ENCODE measurements at places on chromosomes 7 and 10.

DNA sequence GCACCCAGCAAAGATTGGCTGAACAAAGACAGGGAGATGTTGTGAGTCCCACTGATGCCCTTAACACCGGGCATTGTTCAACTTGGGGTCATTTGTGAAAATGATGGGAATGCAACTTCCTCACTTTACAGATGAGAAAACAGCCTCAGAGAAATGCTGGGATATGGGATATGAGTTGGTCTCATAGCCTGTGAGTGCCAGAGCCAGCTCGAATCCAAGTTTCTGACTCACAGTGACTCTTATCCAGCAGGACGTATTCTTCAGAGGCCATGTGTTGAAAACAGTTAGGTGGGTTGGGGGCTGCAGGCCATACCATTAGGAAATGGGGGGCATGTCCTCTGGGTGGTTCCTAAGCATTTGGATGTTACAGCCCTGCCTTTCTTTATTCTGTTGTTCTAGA lies 45.2 kb downstream of the KIAA1217 start:
- no peak for DNase-seq

GRCh38 chr10:116272440-116273283 lies at the start of gene GFRA1:
Gene GFRA1, minus strand, starts transcription at chr10:116273206. Its CDS starts 1,177 bp downstream, at chr10:116272029.
- DNase-seq, result no peak

DNA sequence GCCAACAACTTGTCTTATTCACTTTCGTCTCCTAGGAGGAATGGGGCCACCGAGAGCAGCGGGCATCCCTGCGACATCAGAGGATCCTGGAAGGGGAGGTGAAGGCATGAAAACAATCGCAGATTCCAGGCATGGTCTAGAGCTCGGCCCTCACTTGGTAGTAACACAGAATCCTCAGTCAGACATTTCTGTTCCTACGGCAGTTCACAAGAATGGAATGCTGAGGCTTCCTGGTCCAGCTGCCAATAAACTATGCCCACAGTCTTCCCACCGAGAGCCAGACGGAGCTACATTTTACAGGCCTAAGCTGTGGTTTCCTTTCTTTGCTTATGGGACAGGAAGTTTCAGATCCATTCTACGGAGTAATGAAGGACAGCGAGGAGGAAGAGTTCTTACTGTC lies 75.8 kb downstream of the OR13A1 start:
- DNase-seq, result no peak

DNA sequence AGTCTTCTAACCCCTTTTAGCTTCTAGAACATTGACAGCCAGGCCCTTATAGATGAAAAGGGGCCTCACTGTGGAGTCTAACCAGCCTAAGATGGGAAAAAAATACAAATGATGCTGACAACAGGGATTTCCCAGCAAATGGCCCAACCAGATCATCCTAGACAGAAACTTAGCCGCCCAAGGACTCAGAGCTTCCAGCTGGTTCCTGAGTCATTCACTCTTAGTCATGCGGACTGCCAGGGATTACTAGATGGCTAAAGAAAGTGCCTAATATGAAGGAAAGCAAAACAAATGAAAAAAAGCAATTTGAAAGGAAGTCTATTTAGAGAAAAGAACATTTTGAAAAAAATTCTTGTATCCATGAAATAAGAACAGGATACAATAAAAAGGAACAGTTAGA lies 23.7 kb downstream of the TSPAN14 start:
- no peak for DNase-seq

- DNase-seq, result no peak
Measured at GRCh38 chr10:74453169-74453568, 302.1 kb downstream of the ADK start.

GRCh38 chr7:36905841-36906240 lies 181.5 kb upstream of the AOAH start:
- DNase-seq, result no peak

DNA sequence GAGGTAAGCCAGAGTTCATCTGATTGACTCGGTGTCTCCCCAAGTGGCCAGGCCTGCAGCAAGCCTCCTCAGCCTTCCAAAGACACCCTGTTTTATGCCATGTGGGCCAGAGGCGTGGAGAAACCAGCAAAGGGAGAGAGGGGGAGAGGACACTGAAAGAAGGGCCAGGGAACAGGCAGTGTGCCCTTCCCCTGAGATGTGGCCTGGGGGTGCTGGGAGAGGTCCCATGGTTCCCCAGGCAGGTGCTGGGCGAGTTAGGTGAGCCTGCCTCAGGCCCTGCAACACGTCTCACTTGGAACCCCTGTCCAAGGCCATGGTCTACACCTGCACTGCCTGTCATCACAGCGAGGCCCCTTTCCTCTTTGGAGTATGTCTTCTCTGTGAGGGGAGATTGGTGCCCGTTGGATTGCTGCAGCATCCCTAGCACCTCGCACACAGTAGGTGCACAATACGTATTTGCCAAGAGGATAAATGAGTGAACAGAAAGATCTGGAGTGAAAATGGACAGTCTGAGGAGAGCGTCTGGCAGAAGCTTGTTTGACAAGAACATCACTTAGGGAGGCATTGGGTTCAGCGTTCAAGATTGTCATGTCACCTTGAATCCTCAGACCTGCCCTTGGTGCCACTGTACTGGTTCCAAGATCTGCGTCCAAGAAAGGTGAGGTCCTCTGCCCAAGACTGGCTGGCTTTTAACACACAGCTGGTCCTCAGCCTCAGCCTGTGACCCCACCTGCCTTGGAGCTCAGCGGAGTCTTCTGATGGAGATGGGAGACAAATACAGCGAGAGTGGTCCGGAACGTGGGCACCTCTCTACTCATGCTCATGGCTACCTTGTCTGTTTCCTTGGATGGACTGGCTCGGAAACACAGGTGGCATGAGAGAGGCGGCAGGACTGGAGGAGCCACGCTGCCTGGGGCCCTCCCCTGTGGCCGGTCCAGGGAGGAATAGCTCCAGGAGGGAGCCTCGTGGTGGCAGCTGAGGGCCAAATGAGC lies 39.8 kb upstream of the NUB1 start:
- no peak for DNase-seq

DNA sequence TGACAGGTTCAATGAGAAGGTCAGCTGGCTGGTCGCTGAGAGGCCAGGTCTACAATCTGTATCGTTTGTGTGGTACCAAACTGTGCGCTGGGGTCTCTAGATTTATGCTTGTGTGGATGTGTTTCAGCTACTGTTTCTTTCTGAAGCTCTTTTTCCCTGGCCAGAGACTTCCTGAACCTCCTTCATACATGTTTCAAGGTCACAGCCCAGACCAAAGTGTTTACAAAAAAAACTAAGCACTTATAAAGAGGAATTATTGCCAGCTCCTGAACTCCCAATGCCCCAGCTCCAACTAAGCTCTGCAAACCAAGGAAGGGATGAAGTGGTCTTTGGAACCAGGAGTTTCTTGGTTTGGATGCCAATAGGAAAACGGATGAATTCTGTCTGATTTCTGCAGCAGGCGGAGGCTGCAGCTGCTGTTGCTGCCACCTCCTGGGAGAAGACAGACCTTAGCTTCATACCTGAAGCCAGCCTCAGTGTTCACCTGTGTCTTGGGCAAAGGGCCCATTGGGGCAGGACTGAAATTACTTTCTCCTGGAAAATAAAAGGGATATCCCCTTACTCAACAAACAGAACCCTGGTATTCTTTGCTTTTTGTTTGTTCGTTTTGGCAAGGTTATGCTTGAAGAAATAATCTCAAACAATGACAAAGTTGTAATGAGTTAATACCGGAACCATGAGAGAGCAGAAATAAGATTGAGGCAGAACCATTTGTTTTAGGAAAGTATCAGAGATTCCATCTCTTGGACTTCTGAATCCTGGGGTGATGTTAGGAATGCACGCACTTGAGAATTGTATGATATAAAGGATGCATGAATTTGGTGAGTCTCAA lies 24.6 kb upstream of the MKLN1 start:
- DNase-seq, result no peak

DNA sequence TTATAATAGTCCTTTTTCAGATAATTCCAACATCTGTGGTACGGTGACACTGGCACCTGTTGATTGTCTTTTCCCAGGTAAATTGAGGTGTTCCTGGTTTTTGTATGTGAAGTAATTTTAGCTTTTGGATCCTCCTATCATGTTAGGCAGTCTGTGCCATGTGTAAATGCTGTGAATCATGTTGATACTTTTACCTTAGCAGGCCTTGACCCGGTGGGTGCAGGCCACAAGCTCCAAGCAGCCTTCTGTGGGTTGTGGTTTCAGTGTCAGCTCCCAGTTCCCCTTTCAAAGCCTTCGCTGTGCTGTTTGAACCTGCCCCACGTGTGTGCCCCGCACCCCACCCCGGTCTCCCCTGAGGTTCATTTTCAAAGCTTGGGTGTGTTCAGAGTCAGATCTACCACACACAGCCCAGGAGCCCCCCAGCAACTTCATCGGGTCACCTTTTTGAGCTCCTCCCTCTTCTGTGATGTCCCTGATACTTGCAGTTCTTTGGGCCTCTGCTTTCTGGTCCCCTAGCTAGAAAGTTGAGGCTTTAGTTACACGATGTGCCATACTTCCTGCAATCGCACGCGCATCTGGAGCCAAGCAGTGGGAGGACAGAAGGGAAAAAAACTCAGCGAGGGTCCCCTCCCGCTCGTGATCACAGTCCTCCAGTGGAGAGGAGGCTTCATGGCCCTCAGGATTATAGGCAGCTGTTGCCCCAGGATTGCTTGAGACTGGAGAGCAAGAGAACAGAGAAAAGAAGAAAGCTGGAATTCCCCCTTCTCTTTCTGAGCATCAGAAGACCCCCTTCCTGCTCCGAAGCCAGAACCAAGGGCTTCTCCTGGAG lies 8.7 kb upstream of the BHLHA15 start:
- peak; percentile 79 for DNase-seq

GRCh38 chr7:113891828-113892227 lies 27.0 kb downstream of the PPP1R3A start:
- DNase-seq, result no peak

GRCh38 chr10:76111986-76112825 lies 680.8 kb downstream of the LRMDA start:
- no peak for DNase-seq

GRCh38 chr7:18445916-18446520 lies 49.5 kb upstream of the HDAC9 start:
- no peak for DNase-seq

DNA sequence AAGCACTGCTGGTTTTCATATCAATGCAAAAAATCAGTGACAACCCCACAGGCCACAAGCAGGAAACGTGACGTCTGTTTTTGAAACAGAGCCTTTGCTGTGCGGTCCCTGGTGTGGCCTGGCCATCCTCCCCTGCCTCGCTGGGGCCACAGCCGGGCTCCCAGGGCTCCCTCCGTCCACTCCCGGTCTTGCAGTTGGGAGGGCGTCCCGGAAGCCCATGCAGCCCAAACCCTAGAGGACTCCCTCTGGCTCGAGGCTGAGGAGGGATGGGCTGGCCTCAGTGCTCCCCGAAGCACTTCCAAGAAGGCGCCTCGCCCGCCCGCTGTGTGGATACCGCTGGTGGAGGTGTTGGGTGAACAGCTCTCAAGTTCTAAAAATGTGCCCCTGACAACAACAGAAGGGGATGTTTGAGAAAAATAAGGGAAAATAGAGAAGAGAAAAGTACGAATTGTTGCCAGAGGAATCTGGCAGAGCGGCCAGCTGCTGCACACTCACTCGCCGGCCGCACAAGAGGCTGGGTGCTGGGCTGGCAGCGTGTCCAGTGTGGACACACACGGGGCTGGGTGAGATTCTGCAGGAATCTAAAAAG lies 73.5 kb downstream of the ZRANB1 start:
- DNase-seq, result no peak

- DNase-seq, result no peak
Measured at GRCh38 chr7:12759151-12759550, 71.7 kb downstream of the ARL4A start.

DNA sequence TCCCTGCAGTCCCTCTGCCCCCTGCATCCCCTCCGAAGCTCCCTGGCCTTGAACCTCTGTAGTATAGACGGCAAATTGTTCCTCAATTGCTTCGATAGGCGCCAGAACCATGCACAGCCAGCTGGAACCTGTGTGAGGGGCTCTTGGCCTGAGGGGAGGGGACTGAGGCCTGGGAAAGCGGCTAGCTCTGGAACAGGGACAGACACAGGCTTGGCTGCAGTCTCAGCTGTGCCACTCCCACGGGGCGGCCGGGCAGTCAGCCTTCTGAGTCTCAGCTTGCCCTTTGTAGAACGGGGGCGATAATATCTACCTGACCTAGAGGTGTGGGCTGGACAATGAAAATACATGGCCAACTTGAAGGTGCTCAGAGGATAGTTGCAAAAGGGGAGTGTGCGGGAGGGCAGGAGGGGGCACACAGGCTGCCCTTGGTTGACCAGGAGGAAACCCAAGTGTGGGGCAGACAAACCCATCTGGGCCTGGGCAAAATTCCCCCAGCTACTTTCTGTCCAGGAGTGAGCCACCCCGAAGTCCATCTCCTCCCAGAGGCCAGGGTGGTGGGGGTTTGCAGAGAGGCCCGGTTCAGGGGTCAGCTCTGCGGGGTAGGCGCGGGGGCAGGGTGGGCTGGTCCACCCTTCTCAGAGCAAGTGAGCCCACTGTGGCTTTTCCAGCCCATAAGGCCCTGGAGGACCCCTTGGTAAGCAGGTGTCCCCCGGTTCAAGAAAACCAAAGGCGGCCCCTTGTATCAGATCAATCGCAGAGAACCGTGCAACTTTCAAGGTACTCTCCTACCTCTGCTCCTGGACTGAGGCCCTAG lies 4.6 kb downstream of the CRYGN start:
- DNase-seq, result no peak

GRCh38 chr7:26166684-26167266 lies 14.8 kb downstream of the NFE2L3 start:
- DNase-seq, result no peak

Measured in AML-193 (cell line).